Stimulated activated CD4-positive, alpha-beta T cell treated with anti-CD3 and anti-CD28 coated beads, Interleukin-12 subunit alpha, Interleukin-12 subunit beta, amount 100 ng/mL, for 4 hours (primary cell): ENCODE measurements at places on chromosomes 1 and 21.

DNA sequence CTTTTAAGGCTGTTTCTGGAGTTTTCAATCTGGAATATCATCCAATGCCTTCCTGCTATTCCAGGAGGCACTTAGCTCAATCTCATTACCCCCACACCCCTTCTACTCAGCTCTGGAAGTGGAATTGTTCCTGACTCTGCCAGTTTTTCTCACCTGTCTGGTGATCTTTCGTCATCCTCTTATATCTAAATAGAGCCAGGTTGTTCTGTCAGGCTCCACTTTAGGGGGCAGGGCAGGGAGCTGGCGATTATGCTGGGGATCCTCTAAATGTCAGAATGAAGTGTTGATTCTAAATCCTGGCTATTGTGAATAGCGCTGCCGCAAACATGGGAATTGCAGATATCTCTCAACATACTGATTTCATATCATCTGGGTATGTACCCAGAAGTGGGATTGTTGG is 63.6 kb upstream of the ETV3 start:
- DNase-seq = no peak

DNA sequence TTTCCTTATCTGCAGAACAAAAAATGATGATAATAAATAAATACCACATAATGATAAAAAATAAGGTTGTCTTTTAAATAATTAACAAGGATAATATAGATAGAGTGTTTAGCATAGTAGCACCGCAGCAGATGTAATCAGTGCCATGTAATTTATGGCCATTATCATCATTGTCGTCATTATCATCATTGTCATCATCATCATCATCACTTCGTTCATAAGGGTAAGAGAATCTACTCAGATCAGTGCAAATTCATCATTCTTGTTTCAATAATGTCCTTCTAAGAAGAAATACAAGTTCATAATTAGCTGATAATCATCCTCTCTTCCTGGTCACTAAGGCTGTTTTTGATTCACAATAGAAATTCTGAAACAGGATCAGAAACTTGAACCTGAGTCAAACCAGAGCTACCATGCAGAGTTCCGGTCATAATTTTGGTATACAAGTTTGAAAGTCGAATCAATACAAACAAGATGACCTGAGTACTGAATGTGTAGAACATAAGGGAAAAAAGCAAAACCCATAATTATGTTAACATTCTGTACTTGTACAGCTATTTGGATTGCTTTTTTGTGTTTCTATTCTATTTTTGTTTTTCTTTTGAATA is 172.0 kb downstream of the LRRC40 start:
- DNase-seq = no peak

DNA sequence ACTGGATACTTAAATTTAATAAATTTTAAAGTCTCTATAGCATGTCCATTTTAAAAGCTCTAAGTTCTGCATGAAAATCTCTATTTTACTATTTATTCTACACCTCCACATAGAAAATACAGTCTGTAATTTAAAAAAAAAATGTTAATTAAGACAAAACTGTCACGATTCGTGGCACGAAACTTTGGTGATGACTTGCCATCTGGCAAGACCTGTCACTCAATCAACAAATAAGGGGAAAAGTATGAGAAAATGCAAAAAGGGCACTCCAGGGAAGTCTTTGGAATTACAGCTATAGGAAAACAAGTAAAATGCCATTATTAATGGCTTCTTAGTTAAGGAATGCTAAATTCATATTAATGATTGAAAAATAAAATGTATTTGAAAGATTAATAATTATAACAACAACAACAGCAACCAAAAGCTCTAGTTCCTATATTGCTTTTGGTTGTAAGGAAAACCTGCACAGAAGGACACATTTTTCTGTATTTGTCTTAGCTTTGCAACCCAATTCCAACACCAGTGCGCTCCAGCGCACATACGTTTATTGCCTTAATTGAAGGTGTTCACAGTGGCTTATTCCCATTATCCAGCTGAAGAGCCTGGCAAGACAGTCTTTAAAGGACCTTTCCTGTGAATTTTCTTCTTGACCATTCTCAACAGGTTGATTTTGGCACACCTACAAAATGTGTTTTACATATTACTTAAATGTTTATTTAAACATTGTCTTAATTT is 107.8 kb downstream of the PLPPR5 start:
- DNase-seq = no peak

DNA sequence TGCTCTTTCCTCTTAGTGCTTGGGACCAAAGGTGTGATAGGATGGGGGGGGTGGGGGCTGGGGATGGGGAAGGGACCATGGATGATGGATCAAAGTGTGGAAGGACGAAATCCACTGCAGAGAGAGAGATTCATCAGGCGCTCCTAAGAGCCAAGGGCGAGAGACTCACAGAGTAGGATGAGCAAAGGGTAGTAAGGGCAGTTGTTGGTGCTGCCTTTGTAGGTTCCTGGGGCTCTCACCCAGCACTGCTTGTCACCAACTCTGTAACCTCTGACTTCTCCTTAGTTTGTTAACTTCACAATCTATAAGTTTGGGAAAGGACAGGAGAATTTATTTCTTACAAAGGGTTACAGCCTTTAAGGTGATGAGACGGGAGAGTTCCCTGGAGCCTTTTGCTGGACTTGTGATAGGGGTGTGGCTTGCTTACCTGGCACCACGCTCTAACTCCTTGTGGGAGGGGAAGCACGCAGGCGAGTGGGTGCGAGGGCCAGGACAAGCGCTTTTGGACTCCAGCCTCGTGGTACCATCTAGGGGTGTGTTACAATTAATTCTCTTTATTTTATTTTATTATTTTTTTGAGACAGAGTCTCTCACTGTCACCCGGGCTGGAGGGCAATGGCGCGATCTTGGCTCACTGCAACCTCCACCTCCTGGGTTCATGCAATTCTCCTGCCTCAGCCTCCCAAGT is 1.6 kb upstream of the PDXK start:
- no peak for DNase-seq
